ENCODE measurements at places on chromosomes 2 and 18.

GRCh38 chr2:27814758-27815157 is 43.2 kb downstream of the MRPL33 start:
- DNase-seq = no peak

GRCh38 chr18:48761582-48761981 is 189.2 kb downstream of the SMAD7 start:
- no peak for DNase-seq

DNA sequence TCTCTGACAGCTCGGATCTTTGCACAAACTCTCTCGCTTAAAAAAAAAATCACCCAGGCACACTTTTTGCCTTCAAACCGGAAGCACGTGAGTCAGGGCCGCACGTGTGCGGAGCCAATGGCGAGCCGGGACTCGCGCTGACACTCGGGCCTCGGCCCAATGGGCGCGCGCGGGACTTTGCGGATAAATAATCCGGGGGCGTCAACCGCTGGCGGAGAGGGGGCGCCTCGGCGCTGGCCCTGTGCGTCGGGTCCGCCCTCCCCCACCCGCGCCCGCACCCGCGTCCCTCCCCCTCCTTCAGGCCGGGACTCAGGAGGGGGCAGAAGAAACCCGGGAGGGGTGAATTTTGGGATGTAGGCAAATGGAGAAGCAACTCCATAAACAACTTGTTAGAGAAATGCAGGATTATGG is 319 bp upstream of the EN1 start:
- no peak for DNase-seq

- no peak for DNase-seq
Observed at GRCh38 chr2:111620281-111620680, 263.7 kb downstream of the ANAPC1 start.

All from T-helper 17 cell (primary cell).